ENCODE measurements at places on chromosomes 7 and 10. TPM values are rescaled to one million over a fixed set of nuclear protein-coding genes. Genes with fewer than 3 reads are reported as not detected.

The SLC26A4 gene
- not detected for total RNA-seq

The PAPOLB gene
- total RNA-seq, result not detected

The SDK1 gene
- 4.1 TPM for total RNA-seq

- DNase-seq, result no peak
These were observed 11.4 kb downstream of the BCAP29 start for GRCh38 chr7:107591421-107591820.

- DNase-seq, result no peak
These were observed 5.7 kb downstream of the DNAH11 start for GRCh38 chr7:21548491-21548890.

GRCh38 chr7:129149511-129149910 is 5.0 kb downstream of the TSPAN33 start:
- DNase-seq, result no peak

Data from H7 (cell line).